Central memory CD4-positive, alpha-beta T cell (primary cell): ENCODE measurements at places on chromosomes 12 and 14.

- no peak for DNase-seq
These were observed 900 bp downstream of the KCTD10 start for GRCh38 chr12:109475993-109476806.

- no peak for DNase-seq
These were observed 629 bp downstream of the RAD51AP1 start for GRCh38 chr12:4539167-4539870.

DNA sequence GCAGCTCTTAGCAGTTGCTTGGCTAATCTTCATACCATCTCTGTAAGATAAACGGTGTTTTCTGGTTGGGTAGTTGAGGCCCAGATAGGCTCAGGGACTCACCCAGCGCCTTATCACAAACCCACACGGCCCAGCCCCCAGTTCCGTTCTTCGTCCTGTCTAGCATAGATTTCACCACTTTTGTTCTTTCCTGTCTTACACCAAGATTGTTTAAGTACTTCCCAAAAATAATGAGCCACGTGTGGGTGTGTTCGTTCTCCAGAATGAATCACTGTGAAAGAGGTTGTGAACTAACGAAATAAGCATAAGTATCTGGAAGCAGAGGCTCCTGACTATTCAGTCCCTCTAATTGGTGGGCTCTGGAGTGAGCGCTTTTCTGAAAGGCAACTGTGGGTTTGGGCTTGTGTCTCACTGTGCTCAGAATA, 21.4 kb downstream of the ACVR1B start:
- peak; percentile 54 for DNase-seq

DNA sequence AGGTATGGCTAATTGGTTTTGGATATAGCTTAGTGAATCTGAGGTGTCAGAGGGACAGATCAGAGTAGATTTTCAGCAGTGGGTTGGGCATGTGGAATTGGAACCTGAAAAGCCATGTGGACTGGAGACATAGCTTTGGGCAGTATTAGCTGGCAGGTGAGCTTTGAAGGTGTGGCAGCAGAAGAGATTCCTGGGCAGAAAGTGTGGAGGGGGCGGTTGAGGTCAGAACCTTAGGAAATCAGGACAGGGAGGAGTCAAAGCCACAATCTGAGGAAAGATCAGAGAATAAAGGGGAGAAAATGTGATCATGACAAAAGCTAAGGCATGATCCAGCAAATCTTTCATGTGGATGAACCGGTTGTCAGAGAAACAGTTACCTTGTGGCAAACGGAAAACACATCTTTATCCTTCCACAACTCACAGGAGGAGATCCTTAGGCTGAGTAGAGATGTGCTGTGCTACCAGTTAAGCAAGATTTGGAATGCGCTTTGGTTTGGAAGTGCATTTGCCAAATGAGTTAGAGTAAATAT, 56.4 kb downstream of the PTGER2 start:
- no peak for DNase-seq

- no peak for DNase-seq
These were observed 215.6 kb downstream of the TTC8 start for GRCh38 chr14:89040080-89040459.

- no peak for DNase-seq
These were observed 6.1 kb upstream of the KRT74 start for GRCh38 chr12:52579468-52580465.
